Stimulated activated CD8-positive, alpha-beta memory T cell treated with anti-CD3 and anti-CD28 coated beads, Interleukin-15, amount 100 ng/mL, for 24 hours (primary cell): ENCODE measurements at places on chromosomes 2 and 18.

DNA sequence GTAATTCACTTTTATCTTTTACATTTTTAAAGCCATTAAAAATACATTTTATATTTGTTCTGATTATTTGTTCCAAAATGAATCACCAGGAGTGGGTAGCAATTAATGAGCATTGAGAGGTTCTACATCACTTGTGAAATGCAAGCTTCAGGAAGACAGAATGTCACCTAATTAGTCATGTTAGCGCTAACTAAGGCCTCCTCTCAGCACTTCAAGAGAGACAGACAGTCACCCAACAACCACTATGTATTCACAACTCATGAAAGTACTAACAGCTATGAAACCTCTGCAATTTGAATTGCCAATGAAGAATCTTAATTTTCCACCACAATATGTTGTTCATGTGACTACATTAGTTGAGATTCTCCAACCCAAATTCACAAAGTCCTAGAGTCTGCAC, 611.0 kb downstream of the KCNJ3 start:
- DNase-seq: no peak

DNA sequence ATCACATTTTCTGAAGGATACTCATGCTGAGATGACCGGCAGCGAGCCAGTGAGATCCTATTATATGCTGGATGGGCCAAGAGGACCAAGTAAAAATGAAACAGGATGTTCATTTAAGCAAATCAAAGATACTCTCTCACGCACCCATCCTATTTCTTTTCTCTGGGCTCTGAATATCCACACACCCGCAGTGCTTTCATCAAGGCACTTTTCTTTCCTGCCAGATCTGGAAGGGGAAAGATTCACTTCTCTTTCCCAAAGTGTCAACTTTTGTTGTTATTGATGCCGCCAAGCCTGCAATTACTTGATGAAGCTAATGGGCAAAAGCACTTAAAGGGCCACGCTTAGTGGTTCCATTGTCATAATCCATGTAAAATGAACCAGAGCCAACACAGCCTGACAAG, 191.9 kb upstream of the CHAC2 start:
- DNase-seq: no peak

DNA sequence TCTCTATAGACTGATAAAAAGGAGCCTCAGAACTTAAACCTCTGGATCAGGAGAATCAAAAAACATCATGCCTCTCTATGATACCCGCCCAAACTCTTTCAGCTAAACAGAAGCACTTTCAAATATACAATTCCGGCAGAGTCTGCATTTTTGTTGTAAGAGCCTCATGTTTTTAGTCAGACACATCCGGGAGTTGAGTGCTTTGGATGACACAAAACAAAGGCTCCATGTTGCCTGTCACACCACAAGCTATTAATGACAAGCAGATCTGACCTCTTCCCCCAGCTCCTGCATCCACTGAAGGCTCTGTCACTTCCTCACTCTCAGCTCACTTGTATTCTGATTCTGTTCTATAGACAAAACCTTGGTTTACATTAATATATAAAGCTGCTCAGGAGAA, 33.2 kb downstream of the SLC38A11 start:
- no peak for DNase-seq

- DNase-seq: no peak
Measured at GRCh38 chr2:176117162-176117822, 714 bp downstream of the HOXD10 start.

GRCh38 chr2:66984864-66985263, 412.3 kb upstream of the ETAA1 start:
- DNase-seq: no peak
